ENCODE measurements at places on chromosomes 13 and 19. TPM values are rescaled to one million over a fixed set of nuclear protein-coding genes. Genes with fewer than 3 reads are reported as not detected.

Gene IFT88
- 12.1 TPM for total RNA-seq

Gene CGB7
- 0.37 TPM for total RNA-seq

Gene PTH2
- total RNA-seq: not detected

Gene ZNF28
- total RNA-seq: 0.51 TPM

Gene PINLYP
- total RNA-seq: 0.74 TPM

Gene CDX2
- 0.64 TPM for total RNA-seq

Gene TMEM143
- total RNA-seq: 5.7 TPM

Gene STOML3
- not detected for total RNA-seq

Gene OR4F17
- total RNA-seq: not detected

Gene SOHLH2
- total RNA-seq: not detected

Gene DCT
- total RNA-seq: not detected

Gene HSD17B14
- total RNA-seq: 14.8 TPM

Gene ZNF823
- 3.3 TPM for total RNA-seq

Gene CNN2
- 49.3 TPM for total RNA-seq

Gene EPSTI1
- 0.10 TPM for total RNA-seq

All from A549 treated with RU486 at 1 μM for 4 hours (cell line).